ENCODE measurements at places on chromosomes 16 and 17.

DNA sequence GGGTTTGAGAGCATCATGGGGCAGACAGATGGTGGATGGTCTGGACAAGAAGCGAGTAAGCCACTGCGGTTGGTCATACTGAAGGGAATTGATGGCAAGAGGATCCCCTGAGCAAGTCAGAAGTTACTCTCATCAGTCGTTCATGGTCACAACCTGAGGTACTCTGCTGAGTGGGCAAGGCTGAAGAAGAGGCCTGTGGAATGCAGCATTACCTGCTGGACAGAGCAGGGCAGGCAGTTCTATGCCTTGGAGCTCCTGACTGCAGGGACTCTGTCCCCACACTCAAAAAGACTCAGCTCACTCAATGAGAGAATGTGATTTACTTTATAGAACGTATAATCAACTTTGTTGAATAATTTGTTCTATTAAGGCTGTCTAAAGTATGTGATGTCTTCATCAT, 28.3 kb downstream of the ALDH3A2 start:
- no peak for DNase-seq

GRCh38 chr17:8312251-8312650, 2.2 kb downstream of the ARHGEF15 start:
- DNase-seq: no peak

GRCh38 chr17:45251931-45252330, 10.0 kb downstream of the SPATA32 start:
- no peak for DNase-seq

GRCh38 chr17:44918006-44918405, 2.7 kb upstream of the GFAP start:
- no peak for DNase-seq

GRCh38 chr17:66549731-66550207, 247.4 kb downstream of the PRKCA start:
- no peak for DNase-seq

GRCh38 chr16:84293406-84293805, 1.3 kb upstream of the WFDC1 start:
- no peak for DNase-seq

DNA sequence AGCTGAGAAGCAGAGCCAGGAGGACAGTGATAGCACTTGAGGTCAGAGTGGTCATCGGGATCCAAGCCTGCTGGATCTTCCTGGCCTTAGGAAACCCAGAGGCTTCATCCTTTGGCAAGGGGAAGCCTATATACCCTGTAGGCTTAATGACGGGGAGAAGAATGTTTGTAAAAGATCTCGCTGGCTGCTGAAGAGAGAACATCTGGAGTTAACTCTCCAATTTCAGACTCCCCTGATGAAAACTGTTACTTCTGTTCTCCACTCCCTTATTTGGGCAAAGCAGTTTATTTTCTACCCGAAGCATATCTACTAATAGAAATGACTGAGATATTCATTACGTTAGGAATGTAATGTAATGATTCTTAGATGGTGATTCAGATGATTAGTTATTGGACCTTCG, 487.0 kb downstream of the CDH13 start:
- DNase-seq: no peak

DNA sequence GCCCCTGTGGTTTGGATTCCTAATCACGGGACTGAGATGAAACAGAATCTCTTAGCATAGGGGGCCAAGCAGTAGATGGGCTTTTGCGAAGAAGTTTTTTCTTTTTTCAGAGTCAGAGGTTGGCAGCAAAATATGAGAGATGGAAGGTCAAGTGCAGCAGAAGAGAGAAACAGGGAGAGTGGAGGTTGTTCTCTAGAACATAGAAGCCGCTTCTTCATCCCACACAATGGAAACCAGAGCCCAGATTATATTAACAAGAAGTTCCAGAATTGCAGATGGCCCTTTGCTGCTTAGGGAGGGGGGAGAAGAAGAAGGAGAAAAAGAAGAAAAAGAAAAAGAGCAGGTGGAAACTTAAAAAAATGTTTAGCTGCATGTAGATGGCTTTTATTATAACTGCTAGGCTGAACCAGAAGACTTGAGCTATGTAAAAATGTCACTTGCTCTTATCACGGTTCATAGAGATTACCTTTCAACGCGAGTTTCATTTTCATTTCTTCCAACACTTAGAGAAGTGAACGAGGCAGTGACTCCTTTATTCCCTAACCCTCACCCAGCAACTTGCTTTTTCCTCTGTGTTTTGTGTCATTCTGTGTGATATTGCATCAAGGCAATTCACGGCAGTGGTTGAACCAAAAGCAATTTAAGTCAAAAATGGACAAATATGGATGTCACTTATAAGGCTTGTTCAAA, 737.5 kb downstream of the WWOX start:
- no peak for DNase-seq

DNA sequence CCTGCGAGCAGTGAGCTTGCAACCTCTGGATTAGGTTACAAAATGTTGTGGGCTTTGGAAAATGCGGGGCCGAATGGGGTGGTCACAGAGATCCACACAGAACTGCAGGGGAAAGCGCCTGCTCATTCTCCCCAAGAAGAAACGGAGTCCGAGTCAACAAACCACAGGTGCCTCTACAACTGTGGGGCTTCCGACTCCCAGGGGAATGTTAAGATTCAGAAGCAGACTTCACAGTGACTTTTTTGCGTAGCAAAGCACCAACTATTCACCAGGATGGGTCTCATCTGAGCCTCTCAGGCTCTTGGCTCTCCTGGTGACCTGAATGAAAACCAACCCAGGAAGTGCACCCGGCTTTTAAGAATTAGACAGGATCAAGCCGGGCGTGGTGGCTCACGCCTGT, 33.7 kb downstream of the NUBP1 start:
- no peak for DNase-seq

DNA sequence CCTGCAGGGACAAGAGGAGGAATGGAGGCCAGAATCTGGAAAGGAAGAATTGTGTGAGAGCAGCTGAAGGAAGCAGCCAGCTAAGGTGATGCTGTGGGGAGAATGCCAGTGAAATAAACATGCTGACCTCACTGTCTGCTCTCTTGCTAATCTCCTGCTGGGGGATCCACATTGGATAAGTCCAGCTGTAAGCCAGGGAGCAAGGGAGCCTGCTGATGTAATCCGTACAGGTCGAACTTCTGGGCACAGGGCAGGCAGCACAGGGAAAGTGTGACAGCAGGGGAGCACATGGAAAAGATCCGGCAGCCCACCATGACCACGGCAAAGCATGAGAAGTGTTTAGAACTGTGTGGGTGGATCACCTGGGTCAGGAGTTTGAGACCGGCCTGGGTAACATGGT, 7.5 kb upstream of the XPO6 start:
- DNase-seq: no peak

DNA sequence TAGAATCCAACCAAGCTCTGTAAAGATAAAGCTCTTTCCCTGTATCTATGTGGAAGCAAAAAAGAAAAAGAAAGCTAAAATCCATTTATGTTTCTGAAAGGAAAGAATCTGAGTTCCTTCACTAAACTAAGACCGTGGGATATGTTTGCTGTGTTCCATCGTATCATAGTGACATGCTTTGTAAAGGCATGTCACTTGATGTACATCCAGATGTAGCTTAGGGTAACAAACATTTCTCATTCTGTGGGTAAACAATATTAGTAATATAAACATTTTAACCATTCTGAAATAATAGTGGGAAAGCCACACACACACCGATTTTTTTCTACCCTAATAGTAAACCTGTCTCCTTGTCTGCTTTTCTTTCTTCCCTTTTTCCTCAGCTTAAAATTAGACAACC, 78.1 kb downstream of the TUBD1 start:
- no peak for DNase-seq

DNA sequence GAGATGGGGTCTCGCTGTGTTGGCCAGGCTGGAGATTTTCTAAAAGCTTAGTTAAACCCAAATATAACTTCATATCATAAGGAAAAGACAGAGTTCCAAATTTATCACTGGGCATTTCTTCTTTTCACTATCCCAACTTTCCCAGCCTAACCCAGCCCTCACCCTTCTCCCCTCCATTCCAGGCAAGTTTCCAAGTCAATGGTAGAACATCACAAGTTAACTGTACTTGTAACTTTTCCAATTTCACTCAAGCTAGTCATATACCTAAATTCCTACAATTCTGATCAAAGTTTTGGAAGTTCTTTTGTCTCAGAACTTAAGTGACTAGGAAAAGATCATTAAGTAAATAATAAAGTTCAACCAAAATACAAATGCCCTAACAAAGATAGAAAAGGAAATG, 61.2 kb downstream of the USP32 start:
- no peak for DNase-seq

- no peak for DNase-seq
These were observed 34.6 kb downstream of the DCUN1D3 start for GRCh38 chr16:20865420-20866131.

DNA sequence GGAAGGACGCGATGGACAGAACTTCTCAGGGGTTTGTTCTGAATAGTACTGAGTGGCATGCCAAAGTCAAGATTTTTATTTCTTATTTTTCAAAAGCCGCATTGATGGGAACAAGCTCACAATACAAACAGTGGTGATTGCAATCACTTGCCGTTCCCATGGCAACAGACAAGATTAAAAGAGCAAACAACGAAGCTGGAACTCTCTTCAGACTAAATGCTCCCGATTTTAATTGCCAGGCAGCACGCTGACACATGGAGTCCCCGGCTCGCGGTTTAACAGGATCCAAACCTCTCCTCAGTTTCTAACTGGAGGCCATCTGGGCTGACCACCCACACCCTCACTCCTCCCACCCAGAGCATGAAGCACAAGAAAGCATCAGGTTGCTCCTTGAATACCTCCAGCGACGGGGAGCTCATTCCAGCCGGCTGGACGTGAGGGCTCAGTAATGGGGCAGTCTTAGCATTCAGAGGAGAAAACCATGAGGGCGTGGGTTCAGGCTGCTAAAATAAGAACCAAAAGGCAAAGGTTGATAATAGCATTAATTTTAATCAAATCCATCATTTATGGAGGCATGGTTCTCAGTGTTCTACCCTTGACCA, 41.5 kb downstream of the AIPL1 start:
- DNase-seq: no peak

- no peak for DNase-seq
These were observed 300.5 kb downstream of the CPPED1 start for GRCh38 chr16:12503191-12503590.

DNA sequence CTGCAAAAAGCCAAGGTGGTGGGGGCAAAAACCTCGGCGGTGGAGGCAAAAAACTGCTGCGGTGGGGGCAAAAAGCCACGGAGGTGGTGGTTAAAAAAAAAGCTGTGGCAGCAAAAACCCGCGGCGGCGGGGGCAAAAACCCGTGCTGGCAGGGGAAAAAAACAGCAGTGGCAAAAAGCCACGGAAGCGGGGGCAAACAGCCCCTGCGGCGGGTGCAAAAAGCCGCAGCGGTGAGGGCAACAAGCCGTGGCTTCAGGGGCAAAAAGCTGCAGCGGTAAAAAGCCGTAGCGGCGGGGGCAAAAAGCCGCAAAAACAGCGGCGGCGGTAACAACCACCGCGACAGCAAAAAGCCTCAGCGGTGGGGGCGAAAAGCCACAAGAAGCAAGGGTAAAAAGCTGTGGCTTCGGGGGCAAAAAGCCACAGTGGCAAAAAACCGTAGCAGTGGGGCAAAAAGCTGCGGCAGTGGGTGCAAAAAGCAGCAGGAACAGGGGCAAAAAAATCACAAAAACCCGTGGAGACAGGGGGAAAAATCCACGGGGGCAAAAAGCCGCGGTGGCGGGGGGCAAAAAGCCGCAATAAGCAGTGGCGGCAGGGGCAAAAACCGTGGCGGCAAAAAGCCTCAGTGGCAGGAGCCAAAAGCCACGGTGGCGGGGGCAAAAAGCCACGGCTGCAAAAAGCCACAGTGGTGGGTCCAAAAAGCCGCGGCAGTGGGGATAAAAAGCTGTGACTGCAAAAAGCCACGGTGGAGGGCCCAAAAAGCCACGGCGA, 193.7 kb downstream of the SHCBP1 start:
- DNase-seq: no peak

- DNase-seq: no peak
These were observed 586.5 kb upstream of the GOT2 start for GRCh38 chr16:59320657-59321056.

- DNase-seq: no peak
These were observed 89.8 kb downstream of the C16orf95 start for GRCh38 chr16:87227296-87227951.

DNA sequence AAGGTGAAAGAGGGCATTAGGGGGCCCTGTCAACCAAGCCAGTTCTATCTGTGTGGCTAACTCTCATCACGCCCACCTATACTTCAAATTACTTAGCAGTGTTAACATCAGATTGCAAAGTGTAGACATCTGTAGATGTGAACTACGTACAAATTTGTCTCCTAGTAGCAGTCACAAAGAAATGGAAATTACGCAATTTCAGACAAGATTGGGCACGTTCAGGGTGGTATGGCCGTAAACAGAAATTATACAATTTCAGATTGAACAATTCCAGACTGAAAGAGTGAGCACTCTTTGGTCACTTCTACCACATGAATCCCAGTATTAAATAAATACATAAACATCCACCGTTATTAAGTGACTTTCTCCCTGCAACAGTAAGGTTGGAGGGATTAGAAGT, 592.7 kb upstream of the PSMD7 start:
- no peak for DNase-seq

DNA sequence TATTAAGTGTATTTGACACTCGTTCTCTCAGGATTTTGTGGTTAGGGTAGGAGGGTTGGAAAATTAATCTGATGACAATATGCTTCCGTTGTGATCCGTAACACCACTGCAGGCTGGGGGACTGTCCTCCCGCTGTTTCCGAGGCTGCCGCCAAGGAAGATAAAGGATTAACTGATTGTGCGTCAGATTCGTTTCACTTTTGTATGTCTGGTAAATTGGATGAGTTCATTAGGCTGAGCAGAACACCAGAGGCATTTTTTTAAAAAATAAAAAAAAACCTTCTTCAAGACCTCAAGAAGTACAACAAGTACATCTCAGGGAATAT, 486.7 kb upstream of the SALL1 start:
- no peak for DNase-seq

- no peak for DNase-seq
These were observed 22.8 kb downstream of the TMEM204 start for GRCh38 chr16:1556254-1556653.
